Left lung (tissue), 14 donors: ENCODE measurements at places on chromosomes 6 and 20. TPM values are rescaled to one million over a fixed set of nuclear protein-coding genes. Genes with fewer than 3 reads are reported as not detected.
A peak's percentile ranks its signal among the peaks of the same experiment; 100 is the strongest.

DYNLRB1 gene
- 142 TPM for polyA plus RNA-seq

DNA sequence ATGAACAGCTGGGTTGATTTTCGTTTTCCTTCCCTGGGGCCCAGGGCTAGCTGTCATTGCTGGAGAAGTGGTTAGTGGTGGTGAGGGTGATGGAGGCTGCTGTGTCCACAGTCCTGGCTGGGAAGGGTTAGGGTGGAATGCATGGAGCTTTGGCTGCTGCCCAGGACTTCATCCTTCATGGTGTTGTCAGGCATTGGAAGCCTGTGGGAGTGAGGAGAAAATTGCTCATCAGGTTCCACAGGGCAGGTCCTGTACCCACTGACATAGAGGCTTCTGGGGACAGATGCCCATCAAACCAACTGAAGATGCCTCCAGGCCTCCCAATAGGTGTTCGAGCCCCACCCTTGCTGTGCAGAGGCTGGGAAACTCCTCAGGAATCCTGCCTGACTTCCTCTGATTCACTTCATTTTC, 262.4 kb upstream of the SUPT3H start:
- no peak for DNase-seq

IPCEF1 gene
- polyA plus RNA-seq = 6.1 TPM

GRCh38 chr6:5034328-5034727, 30.5 kb upstream of the RPP40 start:
- no peak for DNase-seq

DNA sequence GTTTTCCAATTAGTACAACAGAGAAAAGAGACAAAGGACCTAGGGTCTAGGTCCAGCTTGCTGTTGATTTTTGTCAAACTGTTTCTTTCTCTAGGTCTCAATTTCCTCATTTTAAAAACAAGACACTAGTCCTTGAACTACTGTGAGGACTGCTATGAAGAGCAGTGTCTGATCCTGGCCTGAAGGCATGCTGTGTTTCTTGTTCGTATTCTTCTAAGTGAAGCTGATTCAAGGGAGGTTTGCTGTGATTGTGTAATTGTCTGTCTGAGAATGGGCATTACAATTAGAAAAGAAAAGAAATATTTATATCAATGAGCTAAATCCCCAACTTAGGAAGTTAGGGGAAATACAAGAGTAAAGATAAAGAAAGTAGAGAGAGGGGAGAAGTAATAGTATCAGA, 228.2 kb upstream of the SUPT3H start:
- DNase-seq = no peak

DNA sequence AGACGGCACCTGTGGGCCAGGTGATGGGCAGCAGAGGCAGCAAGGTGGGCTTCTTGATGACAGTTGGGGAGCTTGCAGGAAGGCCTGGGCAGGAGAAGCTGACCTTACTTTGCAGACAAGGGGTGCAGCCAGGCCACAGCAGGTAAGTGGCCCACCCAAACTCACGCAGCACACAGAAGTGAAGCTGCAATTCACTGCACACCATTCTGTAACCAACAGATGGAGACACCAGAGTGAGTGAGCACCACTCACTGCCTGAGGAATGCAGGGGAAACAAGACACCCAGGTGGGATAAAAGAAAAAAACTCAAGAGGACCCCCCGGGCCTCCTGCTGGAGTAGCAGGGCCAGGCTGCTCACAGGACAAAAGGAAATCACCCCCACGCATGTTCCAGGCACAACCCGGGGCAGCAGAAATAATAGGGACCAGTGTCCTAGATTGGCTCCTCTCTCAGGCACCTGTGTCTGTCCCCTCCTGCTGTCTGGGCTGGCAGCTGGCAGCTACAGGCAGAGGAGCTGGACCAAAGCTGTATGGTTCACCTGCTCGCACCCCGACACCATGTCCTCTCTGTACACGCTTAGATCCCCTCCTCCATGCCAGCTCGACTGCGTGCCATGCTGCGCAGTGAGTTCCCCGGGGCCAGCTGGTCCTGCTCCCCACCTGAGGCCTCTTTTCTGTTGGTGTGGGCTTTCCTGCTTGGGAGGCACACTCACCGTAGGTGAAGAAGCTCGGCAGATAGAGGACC, 4.9 kb downstream of the MTCH1 start:
- no peak for DNase-seq

DNA sequence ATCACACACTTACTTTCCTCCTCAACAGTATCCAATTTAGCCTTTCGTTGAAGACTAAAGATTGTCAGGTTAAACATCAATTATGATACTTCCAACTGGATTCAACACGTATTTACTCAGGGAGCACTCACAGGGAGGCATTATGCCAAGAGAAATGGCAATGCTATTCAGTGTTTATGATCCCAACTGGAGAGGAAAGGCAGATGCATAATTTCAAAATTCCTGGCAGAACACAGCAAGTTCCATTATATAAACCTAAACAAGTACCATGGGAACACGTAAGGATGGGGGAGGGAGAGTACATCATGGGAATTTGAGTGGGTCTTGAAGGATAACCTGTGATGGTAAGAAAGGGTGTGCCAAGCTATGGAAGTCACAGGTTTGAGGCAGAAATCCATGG, 112.7 kb downstream of the ISM1 start:
- DNase-seq = no peak

DNA sequence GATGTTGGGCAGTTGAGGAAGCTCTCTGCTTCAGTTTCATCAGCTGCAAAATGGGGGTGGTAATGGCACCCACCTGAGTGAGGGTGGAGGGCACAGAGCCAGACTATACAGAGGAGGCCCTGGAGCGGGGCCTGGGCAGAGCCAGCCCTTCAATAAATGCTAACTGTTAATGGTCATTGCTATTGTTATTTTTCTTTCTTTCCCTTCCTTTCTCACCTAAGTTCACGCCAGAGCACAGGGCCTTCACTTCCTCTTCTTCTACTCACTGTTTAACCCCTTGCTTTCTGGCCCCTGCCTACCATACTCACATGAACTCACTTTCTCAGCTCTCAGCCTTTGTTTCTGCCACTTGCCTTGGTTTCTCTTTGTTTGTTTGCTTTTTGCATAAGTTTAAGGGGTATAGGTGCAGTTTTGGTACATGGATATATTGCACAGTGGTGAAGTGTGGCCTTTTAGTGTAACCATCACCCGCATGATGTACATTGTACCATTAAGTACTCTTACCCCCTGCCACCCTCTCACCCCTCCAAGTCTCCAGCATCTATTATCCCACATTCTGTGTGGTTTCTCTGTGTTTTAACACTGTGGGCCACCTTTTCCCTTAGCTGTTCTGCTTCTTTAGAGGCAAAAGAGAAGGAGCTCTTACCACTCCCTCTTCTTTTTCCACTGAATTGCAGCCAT, 7.5 kb upstream of the RREB1 start:
- DNase-seq = no peak

DNA sequence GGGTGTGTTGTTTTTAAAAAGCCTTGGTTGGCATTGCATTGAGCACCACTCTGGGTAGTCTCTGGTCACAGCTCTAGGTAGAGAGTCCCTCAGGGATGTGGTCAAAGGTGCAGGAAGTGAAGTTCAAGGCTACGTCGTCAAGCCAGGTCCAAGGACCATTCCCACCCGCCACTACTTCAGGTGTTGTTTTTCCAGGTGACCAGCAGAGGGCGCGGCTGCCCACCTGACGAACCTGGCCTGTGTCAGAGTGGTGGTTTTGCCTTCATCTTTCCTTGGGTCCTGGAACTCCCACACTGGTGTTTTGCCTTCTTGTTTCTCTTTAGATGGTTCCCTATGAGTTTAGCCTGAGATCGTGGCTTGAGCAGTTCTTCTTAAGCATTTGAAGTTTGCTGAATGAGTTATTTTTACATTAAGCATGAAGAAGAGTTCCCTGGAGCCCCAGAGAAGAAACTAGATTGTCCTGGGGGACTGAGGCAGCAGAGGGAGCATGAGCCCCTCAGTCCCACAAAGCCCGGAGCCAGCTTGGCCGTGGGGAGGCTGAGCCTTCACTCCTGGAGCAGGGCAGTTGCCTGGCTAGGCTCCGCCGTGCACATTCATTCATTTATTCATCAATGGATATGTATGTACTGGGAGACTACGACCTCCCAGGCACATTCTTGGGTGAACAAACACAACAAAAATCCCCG, 5.6 kb upstream of the PHACTR3 start:
- no peak for DNase-seq

DNA sequence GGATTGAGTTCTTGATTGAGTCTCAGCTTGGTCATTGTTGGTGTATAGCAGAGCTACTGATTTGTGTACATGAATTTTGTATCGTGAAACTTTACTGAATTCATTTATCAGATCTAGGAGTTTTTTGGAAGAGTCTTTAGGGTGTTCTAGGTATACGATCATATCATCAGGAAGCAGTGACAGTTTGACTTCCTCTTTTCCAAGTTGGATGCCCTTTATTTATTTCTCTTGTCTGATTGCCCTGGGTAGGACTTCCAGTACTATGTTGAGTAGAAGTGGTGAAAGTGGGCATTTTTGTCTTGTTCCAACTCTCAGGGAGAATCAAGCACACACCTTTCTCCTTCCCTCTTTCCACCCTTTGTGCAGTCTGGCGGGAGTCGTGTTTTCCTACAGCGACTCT, 26.4 kb downstream of the RPP40 start:
- DNase-seq = no peak

DNA sequence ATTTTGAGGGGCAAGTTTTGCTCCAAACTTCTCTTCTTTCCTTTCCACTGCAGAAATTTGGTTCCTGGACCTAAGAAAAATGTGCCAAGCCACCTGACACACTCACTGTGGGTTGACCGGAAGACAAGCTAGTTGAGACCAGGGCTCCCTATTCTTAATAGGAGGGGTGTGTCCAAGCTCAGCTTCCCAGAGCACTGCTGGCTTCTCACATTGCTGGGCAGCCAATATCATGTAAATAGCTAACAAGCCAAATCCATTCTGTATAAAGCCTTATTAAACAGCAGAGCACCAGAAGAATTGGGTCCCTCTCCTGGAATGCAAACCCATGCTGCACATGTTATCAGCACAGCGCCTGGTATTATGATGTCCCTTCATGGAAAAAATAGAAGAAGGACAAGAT, 17.0 kb upstream of the SAMD3 start:
- DNase-seq = no peak

DNA sequence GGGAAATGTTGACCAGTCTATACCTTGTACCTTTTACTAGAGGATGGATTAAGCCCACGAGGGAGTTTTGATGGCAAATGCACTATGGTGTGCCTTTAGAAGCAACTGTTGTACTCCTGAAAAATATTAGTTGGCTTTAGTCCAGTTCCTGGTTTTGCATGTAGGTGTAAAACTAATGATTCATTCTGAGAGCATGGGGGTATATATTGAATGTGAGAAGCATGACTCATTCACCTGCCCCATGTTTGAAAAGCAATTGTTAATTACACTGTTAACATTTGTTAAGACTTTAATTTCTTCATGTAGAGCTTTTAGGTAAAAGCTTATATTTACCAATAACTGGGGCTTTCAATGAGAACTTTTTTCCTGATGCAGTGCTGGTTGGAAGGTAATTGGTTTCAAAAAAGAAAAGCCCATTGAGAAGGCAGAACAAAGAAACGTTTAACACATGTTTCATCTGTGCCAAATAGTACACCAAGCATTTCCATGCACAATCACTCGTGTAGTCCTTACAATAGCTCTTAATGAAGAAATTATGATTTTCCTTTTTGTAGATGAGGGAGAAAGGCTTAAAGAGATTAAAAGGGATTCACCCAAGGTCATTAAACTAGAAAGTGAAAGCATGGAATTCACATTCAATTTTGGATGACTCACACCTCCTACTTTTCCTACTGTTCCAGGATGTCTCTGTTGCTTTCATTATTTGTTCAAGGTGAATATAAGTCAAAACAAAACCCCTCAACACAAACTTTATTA, 134.1 kb downstream of the CCDC170 start:
- no peak for DNase-seq

DNA sequence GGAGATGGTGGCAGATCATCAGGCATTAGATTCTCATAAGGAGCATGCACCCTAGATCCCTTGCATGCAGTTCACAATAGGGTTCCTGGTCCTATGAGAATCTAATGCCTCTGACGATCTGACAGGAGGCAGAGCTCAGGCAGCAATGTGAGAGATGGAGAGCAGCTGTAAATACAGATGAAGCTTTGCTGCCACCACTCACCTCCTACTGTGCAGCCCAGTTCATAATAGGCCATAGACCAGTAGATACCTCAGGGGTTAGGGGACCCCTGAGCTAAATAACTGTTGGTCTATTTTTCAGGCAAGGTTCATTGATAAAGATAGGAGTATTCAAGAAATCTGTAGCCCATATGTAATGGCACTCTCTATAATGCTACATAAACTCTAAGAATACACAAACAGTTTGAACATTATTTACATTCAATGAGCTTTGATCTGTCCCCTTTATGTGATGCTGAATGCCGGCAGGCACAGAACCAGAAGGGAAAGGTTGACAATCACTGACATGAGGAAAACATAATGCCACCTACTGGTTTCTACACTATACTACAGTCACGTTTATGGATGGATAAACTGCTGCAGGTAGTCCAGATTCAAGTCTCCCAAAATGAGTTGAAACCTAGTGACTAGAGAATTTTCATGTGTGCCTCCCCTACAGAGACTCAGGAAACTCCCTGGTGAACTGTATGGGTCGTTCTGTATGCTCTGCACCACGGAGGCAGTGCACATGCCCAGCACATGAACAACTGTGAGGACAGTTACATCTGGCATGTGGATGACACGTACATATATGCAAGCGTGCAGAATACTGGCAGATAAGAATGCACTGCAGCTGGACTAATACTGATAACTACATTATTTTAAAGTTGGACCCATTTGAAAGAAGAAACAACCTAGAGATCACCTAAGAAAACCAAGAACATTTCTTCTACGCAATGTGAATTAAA, 72.0 kb downstream of the DST start:
- peak; percentile 42 for DNase-seq

DNA sequence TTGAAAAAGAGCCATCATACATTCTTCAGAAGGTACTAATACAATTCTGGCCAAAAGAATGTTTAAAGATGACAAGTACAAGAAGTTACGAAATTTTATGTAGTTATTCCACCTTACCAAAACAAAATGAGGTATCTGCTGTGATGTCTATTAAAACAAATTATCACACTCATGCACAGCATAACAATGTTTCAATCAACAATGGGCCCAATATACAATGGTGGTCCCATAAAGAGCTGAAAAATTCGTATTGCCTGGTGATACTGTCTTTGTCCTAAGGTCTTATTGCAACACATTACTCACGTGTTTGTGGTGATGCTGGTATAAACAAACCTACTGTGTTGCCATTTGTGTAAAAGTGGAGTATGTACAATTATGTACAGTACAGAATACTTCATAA, 3.6 kb upstream of the NUP153 start:
- DNase-seq = no peak

TMEM200A gene
- polyA plus RNA-seq = 2.9 TPM

DNA sequence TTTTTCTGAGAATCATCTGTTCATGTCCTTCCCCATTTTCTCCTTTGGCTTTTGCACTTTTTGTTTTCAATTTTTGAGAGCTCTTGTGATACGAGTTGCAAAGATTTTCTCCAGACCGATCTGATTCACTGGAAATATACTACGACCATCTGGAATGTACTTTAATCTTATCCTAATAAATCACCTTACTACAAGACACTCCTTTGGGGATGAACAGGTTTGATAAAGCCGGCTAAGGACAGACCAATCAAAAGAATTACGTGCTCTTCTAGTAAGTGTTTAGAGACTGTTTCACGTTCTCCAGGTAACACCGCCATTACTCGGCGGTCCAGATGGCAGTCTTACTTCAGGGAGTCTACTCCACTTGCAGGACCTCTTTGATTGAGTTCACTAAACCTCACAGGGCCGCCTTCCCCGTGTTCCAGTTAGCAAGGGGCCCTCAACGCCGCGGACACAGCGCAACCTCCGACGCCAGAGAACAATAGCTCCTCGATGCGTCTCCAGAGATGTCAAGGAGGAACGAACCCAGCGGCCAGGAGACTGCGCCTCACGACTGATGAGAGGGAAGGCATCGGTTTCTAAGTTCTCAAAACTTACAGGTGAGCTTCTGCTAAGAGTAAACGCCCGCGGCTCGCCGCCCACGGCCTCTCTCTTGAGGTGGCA, 920 bp upstream of the WTAP start:
- DNase-seq = no peak

FOXS1 gene
- polyA plus RNA-seq = 4.8 TPM
